Lower leg skin (tissue), 4 donors: ENCODE measurements at places on chromosomes 5 and 9. TPM values are rescaled to one million over a fixed set of nuclear protein-coding genes. Genes with fewer than 3 reads are reported as not detected.
A peak's percentile ranks its signal among the peaks of the same experiment; 100 is the strongest.

GRCh38 chr9:96617439-96618185 lies 2.0 kb downstream of the CDC14B start:
- no peak for DNase-seq

DNA sequence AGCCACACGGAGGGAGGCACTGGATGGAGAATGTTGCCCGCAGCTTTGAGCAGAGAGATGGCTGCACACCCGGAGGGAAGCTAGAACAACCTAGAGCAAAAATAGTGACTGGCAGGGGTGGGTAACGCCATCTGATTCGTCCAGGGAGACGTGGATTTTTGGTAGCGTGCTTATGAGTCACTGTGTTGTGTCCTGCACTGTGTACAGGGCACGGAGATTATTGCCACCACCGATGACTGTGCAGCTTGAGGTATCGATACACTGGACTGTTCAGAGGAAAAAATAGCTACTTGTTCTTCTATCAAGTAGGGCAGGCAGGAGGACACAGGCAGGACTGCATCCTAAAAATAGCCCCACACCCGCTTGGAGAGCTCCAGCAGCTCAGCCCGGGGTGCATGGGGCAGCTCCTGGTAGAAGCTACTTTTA lies 6.0 kb downstream of the UBE2QL1 start:
- no peak for DNase-seq

DNA sequence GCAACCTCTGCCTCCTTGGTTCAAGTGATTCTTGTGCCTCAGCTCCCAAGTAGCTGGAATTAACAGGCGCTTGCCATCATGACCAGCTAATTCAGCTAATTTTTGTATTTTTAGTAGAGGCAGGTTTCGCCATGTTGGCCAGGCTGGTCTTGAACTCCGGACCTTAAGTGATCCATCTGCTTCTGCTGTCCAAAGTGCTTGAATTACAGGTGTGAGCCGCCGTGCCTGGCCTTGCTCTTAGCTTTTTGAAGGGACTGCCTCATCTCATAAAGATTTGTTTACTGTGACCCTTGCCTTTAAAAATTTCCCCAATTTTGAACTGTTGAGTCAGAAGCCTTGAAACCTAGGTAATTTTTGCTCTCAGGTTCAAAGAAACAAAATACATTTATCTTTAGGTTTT lies 17.3 kb downstream of the GPBP1 start:
- DNase-seq: no peak

- no peak for DNase-seq
Measured at GRCh38 chr5:79802406-79802805, 112.8 kb downstream of the CMYA5 start.

- no peak for DNase-seq
Measured at GRCh38 chr5:149419859-149420544, 40.9 kb upstream of the IL17B start.

GRCh38 chr9:124781967-124782660 lies 5.2 kb downstream of the OLFML2A start:
- no peak for DNase-seq

DNA sequence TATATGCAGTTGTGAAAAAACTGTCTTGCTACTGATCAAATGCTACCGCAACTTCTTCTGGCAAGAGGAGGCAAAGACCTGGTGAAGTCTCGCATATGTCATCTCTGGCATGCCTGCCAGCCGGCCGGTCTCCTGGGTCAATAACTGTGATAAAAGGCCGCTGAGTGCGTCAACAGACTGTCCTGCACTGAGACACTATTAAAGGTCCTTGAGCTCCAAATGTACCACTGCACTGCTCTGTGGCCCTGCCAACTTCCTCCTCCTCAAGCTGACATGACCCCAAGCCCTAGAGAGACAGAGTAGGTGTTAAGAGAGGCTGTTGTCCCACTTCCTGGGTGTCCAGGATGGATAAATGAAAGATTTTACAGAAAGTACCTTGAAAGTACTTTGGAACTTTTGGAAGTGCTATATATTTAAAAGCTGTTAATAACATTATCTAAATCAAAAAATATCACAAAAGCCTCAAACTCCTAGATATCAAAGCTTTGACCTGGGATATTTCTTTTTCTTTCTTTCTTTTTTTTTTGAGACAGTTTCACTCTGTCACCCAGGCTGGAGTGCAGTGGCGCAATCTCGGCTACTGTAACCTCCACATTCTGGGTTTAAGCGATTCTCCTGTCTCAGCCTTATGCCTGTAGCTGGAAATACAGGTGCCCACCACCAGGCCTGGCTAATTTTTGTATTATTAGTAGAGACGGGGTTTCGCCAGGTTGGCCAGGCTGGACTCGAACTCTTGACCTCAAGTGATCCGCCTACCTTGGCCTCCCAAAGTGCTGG lies 31.5 kb downstream of the RAPGEF1 start:
- DNase-seq: no peak

- DNase-seq: no peak
Measured at GRCh38 chr9:127204771-127205470, 59.7 kb upstream of the GARNL3 start.

- peak; percentile 40 for DNase-seq
Measured at GRCh38 chr9:107983181-107983603, 493.6 kb upstream of the KLF4 start.

DNA sequence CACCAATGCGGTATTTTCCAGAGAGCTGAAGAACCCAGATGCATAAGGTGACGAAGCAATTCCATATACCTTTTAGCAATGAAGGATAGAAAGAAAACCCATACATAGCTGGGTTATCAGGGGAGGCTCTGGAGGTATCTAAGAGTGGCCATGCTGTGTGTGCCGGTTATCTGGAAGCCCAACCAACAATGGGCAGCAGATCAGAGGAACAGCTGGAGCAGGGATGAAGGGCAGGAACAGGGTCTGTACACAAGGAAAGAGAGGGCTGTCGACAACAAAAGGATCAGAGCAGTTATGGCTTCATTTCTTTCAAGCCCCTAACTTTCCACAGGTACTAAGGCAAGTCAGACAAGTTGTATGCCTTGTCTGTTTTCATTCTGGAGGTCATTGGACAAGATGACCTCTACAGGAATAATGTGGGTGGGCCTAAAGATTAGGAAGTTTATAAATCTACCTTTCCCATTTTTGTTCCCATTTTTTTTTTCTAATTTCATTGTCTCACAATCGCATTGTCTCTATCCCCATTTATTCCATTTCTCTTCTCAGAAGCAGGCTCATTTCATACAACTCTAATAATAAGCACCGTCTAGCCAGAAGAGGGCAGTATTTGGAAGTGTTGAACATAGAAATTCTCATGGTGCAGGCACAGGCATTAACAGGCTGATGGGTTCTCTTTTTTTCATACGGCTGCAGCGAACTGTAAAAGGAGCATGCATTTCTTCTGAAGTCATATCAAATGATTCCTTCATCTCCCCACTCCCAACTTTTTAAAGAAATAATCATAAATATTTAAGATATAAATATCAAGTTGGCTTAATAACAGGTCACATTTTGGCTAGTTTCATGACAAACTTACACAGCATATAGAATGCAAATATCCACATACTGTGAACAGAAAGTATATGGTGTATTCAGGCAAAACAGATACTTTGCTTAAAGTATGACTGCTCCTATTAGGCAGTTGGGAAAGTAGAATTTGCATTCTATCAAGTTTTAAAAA lies 63.5 kb downstream of the ZNF474 start:
- no peak for DNase-seq

DNA sequence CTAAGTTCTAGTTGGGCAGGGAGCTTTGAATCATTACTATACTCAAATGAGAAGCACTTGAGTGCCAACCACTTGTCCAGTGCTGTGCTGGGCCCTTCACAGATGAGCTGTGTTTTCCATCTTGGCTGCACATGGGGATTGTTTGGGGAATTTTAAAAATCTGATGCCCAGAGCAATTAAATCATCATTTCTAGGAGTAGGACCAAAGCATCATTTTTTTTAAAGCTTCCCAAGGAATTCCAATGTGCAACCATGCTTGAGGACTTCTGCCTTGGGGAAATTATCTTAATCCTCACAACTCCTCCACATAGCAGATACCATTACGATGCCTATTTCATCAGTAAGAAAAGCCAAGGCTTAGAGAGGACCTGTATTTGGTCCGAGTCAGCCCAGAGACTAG lies 131.4 kb downstream of the TMEM174 start:
- no peak for DNase-seq

- DNase-seq: no peak
Measured at GRCh38 chr5:39760385-39761198, 335.8 kb upstream of the DAB2 start.

DNA sequence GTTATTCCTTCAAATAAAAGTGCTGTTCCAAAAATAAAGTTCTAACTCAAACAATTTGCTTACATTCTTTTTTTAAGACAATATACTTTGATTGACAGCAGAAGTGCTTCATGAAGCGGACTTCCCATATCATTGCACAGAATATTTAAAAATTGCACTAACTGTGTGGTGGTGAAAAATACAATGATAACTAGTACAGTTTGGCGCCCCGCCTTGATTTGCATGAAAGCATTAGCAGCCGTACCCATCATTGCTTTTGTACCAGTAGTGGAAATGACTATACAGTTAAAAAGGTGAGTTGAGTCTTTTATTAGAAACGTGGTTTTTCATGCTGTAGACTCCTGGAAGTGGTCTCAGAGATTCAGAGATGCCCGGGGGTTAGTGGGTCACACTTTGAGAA lies 69.5 kb upstream of the MAP3K1 start:
- no peak for DNase-seq

DNA sequence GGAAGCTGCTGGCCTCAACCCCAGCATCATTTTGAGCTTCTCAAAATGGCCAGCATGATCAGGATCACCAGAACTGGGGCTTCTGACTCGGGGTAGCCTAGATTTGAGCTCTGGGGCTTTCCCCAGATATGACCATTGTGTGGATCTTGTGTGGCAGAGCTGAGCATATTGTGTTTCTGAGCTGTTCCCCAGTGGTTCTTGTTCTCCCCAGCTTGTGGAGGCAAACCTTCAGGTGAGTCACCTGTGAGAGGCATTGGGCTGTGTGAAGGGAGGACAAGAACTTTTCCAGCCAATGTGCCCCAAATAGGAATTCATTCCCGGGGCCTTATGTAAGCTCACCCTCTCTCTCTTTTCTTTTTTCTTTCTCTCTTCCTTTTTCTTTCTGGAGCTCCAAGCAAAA lies 80.7 kb upstream of the PITX1 start:
- DNase-seq: no peak

DNA sequence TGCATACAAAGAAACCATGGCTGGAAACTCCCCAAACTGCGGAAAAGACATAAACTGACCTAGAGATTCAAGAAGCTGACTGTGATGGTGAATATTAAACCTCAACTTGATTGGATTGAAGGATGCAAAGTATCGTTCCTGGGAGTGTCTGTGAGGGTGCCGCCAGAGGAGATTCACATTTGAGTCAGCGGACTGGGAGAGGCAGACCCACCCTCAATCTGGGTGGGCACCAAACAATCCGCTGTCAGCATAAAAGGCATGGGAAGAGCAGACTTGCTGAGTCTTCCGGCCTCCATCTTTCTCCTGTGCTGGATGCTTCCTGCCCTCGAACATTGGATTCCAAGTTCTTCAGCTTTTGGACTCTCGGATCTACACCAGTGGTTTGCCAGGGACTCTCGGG lies 24.8 kb upstream of the WDR5 start:
- no peak for DNase-seq

DNA sequence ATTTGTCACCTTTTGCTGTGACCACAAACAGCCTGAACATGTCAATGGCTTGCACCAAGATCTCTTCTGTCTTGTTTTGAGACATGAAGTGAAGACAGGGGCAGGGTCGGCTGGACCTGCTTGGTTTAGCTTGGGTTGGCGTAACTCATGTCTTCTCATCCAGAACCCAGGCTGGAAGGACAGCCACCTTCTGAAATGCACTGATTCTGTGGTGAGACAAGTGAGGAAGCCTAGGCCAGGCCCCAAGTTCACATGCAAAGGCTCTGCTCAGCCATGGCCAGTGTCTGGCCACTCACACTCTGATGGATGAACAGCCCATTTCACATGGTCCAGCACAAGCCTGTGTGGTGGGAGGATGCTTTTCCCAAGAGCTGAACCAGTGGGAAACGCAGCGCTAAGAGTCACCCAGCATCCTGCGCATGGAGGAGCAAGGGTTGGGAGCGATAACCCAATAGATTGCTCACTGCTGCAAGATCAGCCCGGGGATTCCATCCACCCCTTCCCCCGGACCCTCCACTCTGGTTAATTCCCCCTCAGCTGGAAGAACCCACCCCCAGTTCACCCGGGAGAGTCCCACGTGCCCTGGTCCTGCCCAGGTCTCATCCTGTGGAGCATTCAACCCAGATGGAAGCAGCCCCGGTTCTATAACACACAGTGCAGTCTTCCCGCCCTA lies 16.2 kb upstream of the MED10 start:
- DNase-seq: no peak

DNA sequence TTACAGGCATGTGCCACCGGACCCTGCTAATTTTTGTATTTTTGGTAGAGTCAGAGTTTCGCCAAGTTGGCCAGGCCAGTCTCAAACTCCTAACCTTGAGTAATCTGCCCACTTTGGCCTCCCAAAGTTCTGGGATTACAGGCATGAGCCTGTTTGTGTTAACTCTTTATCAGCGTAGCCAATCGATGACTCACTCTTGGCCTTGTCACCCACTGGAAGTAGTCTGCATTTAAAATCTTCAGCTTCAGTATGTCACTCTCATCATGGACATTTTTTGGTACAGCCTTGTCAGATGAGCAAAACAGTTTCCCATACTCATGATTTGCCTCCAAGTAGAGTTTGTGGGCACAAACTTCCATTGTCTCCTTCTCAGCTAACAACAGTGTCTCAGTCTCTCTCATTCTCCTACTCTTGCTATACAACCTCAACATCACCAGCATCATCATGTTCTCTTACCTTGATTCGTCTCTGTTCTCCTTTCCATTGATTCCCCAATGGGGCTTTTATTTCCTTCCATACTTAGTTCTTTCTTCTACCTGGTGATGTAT lies 22.5 kb downstream of the MUSK start:
- DNase-seq: no peak

GRCh38 chr9:137204731-137205125 lies 720 bp downstream of the TMEM203 start:
- no peak for DNase-seq

The SLC34A3 gene
- not detected for total RNA-seq

The ZNF454 gene
- 4.2 TPM for total RNA-seq

The CDH6 gene
- 2.5 TPM for total RNA-seq

The PCDHGC4 gene
- 1.6 TPM for total RNA-seq

The PCDHGB7 gene
- 9.5 TPM for total RNA-seq

The FBP2 gene
- not detected for total RNA-seq

The GRAMD2B gene
- total RNA-seq: 80.9 TPM

The TMOD1 gene
- 3.7 TPM for total RNA-seq

The SPDL1 gene
- 4.7 TPM for total RNA-seq

The SHISAL2B gene
- not detected for total RNA-seq

The SLC34A1 gene
- not detected for total RNA-seq

The SPINK4 gene
- total RNA-seq: not detected

The SYK gene
- 22.7 TPM for total RNA-seq

The ANKRD18A gene
- 1.4 TPM for total RNA-seq
